ENCODE measurements at places on chromosomes 7 and 10.

DNA sequence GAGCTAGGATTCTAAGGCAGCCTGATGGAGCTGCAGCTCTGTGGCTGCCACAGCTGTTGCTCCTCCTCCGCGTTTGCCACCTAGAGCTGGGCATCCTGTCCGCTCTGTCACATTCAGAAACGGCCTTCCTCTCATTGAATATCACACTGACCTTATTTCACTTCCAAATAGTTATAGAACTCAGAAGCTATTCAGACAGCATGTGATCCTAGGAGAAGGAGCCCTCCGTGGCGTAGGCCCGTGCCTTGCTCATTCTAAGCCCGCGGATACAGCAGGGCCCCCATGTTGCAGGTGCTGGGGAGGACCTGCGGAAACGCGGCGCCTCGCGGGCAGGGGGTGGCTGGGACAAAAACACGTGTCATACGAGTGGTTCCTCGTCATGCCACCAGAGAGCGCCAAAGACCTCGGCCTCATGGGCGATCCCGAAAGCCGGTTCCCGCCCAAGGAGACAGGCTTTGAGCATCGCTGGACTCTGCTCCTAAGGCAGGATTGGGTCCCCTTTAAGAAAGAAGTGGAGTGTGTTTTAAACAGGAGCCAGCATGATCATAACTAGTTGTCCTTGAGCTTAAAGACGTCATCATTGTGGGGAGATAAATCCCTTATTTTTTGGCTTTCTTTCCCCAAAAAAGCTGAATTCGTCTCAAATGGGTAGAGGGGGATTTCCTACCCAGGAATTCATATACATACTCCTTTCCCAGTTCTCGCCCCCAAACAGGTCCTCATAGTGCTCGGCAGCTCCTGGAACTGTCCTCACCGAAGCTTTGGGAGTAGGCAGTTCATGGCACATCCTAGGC, 17.9 kb upstream of the FIGNL1 start:
- no peak for DNase-seq

GRCh38 chr7:150748376-150748775, 11.2 kb downstream of the GIMAP5 start:
- no peak for DNase-seq

DNA sequence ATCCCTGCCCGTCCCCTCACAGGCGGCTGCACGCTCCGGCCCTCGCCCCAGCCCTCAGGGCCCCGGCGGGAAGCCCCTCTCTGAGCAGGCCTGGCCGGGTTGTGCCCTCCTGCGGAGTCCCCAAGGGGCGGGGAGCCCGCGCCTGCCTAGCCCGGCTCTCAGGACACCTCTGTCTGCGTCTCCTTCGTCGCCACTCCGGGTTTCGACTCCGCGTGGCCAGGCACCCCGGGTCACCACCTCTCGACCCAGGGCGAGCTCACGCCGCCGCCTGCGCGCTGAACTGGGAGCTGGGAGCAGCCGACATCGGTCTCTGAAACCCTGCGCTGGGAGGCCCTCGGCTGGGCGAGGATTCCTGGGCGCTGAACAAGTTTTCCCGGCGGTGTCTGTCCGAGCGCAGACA, 6.2 kb upstream of the OGDHL start:
- no peak for DNase-seq

DNA sequence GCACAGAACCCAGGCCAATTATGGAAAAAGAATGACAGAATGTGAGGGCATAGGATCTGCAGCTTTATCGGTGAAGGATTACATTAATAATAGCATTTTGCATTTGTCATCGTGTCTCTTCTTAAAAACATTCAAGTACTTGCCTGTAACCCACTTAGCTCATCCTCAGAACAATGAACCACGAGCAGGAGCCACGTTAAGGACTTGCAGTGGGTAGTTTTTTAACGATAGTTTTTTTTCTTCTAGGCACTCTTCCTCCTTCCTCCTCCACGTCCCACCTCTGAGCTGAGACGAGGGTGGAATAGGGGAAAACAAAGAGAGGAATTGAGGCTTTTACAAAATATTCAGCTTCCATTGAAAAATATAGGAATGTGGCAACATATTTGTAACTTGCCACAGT, 27.1 kb downstream of the CDHR3 start:
- no peak for DNase-seq

DNA sequence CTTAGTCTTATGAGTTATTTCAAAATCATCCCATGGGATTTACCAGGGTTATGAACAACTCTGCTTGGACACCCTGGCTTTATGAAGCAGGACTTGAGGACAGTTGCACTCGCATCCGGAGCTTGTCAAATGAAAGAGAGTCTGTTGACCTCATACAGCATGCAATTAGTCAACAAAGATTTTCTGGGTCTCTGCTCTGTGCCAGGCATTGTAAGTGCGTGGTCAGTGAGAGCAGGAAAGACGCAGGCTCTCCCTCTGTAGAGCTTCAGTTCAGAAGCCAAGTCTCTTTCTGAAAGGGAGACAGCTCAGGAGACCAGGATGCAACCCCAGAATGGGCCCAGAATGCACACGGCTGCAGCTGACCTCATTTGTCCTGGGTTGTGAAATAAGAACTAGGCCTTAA, 45.5 kb upstream of the DMBT1 start:
- DNase-seq = no peak

GRCh38 chr10:63681993-63682697, 160.9 kb downstream of the REEP3 start:
- no peak for DNase-seq

DNA sequence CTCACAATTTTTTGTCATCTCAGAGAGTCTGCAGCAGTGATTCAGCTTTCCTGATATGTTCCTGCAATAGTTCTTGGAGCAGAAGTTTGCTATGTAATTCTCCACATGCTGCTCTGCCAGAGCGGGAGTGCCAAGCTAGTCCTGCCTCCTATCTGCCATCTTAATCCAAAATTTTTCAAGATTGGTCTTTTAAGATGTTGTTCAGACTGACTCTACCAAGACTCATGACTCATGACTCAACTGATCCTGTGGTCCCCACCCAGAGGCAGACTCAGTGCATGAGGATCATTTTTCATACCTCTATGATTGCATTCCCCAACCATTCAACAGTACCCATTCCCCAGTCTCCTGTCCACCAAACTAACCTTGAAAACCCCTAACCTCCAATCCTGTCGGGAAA, 470.8 kb downstream of the INHBA start:
- no peak for DNase-seq

GRCh38 chr7:7761974-7762779, 43.8 kb upstream of the RPA3 start:
- no peak for DNase-seq

DNA sequence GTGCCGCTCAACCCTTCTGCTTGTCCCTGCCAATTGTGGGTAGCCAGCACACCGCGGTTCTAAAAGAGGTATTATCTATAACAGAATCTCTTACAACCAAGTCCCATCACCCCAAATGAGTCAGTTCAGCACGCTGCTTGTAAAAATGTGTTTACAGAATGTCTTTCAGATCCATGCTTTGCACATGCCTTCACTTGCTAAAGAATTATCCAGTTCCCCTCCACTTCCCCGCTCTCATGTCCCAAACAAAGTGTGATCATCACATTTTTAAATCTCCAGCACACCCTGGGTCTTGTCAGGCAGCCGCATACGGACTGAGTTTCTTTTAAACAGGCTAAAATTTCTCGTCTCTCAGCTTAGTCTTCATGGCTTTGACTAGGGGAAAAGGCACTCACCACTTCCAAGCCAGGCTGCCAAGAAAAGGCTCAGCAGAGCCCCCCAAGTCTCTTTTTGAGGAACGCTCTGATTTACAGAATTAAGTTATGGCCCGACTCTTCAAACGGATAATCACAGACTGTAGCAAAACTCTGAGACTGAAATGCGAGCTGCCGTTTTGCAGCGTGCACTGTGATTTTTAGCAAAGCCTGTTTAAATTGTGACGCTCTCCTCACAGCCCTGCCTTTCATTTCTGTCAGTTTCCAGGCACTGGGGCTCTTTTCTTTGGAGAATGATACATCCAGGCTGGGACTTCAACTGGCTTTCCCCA, 29.8 kb upstream of the FGFR2 start:
- no peak for DNase-seq

DNA sequence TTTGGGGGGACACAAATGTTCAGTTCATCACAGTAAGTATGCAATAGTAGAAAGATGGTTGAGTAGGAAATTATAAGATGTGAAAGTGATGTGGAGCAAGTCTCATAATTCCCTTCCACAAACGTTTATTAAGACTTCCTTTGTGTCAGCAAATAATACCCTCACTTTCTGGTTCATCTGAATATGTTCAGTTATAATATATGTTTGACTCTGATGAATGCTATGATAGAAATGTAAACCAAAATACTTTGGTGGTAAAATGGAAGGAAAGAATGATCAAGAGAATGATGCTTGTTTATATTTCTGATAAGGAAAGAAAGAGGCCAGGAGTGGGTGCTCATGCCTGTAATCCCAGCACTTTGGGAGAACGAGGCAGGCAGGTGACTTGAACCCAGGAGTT, 111.7 kb upstream of the PLXDC2 start:
- DNase-seq = no peak

DNA sequence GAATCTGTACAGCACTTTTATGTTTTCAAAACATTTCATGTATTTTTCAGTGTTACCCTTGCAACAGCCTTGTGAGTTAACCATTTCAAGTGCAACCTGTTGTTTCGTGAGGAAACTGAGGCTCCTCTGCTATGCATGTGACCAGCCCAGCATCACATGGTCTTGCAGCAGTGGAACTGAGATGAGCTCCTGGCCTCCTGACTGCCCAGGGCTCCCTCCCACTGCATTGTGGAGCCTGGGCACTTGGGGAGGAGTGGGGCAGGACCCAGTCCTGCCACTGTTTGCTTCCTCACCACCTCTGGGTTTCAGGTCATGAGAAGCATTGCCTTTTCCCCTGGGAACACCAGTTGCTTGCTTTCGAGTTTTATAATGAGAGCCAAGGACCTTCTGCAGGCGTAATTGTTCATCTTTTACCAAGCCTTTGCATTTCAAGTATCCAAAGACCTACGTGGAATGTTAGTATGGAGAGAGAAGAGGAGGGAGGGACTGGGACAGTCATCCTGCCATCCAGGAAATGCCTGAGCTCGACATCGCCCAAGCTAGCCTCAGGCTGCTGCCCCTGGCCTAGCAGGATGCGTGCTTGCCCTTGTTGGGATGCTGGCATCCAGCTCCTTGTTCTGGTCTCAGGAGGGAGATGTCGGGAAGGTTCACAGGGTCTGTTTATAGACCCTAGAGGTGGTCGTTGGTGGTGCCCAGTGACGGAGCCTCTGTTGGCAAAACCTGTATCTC, 32.3 kb upstream of the BHLHA15 start:
- DNase-seq = no peak

DNA sequence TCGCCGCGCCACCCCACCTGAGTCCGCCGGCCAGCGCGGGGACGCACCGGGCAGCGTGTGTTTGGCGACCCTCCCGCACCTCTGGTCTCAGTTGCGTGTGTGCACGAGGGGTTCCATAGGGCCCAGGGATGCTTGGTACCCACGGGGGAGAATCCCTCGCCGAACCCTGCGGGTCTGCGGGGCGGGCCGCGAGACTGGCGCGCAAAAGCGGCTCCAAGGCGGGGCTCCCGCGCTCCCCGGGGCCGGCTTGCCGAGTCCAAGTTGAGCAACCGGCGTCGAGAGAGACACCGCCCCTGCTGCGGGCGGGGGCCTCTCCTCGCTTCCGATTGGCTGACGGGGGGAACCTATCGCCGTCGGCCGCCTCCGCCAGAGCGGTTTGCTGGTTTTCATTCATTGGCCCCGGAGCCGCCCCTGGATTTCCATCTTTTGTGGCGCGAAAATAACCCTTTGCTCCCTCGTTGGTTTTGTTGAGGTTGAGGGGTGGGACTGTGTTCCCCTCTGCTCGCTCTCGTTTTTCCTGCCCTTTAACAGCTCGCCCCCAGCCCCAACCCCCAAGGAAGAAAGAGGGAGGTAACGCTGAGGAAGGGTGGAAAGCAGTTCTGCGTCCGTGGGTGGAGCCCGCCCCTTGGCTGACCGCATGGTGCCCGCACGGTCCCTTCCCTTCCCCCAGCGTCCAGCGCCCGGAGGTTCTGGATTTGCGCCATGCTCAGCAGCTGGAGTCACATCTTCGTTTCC, 4.0 kb upstream of the IGF2BP3 start:
- peak; percentile 86 for DNase-seq

DNA sequence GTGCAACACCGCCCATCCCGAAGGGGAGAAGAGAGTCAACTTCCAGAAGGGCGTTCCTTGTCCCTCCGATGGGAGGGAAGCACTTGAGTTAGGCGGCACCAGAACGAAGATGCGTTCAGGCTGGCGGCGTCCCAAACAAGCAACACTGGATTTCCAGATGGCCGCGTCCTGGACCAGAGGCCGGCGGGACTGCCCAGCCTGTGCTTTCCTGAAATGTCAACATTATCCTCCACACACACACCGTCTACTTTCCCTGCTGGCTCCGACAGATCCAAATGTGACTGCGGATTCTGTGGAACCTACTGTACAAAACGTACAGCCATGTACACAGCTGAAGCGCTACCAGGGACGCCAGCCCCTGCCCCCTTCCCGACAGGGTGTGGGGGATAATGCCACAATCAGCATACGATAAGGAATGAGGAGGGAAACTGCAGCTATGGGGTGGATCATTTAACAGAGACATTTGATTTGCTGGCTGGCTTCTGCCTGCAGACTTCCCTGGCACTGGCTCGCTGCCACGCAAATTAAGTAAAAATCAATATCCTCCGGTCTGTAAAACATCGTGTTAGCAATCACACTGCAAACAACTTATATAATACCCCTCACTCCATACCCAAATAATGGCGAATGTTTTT, 82.1 kb downstream of the ZRANB1 start:
- no peak for DNase-seq

DNA sequence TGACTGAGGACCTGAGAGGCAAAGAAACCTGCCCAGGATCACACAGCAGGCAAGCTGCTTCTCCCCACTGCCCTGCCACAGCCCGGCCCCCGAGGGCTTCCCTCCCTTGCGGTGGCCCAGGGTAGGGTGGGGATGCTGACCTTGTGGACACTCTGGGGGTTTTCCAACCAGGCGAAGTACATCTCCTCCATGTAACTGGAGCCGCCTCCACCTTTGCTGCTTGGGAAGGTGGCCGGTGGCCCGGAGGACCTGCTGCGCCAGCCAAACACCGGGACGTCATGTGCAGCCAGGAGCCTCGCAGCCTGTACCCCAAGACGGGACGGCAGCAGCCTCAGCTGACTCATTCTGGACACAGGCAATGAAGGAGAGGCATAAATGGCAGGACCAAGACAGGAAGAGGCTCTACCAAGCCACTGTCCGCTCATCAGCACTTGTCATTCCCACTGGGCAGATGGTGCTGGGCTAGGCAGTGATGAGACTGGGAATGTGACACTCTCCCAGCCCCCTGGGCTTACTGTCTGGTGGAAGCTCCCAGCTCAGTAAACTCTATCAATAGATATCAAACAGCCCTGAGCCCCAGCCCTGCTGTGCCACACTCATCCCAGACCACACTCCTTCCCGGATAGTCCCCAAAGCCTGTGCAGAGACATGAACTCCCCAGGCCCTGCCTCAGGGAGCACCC, 3.7 kb downstream of the OGDHL start:
- no peak for DNase-seq

Measured in CMK (cell line).